Activated CD4-positive, alpha-beta T cell treated with anti-CD3 and anti-CD28 coated beads, Interleukin-2, amount 50 U/mL, for 1 hour (primary cell): ENCODE measurements at places on chromosomes 5 and 9.

DNA sequence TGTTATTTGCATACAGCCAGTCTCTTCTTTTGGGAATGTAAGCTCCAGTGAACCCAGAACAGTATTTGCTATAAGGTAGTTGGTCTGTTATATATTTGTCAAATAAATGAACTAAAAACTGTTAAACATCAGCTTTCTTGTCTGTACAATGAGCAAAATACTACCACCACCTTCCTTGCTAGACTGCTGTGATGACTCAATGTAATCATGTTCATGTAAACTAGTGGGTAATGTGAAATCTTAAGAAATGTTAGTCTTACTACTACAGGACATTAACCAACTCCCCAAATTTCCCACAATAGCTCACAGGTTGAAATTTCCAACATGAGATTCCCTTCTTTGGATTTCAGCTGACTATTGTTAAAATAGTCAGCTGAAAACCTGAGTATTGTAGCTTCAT is 176.1 kb downstream of the TRPM3 start:
- no peak for DNase-seq

DNA sequence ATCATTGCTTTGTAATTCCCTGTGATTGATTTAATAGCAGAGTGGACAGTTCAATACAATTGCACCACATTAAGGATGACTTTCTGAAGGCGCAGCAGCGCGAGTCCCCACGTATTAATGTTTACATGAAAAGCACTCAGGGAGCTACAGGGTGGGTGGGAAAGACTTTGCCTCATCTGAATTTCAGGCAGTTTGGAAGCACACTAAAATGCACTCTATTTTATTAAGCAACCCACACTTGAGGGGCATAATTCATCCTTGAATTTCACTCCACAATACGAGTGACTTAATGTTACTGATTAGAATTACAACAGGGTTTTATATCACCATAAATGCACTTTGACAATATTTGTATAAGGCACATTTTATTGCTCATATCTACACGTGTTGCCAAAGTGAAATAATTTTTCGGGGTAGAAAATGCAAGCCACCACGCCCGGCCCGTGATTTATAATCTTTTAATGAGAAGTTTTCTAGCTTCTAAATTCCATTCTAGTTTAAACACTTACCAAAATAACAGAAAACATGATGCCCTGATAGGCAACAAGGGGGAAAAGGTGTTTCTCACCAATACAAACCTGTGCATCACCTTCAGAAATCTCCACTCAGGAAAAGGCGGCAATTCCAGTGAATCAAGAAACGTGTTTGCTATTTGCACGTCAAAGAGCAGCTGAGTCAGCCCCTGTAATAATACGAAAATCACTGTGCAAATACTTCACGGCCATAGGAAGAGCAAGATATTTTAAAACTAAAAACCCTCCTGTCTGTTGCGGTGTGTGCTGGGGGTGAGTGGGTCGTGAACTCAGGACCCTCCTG is 40.5 kb downstream of the IRX4 start:
- no peak for DNase-seq

DNA sequence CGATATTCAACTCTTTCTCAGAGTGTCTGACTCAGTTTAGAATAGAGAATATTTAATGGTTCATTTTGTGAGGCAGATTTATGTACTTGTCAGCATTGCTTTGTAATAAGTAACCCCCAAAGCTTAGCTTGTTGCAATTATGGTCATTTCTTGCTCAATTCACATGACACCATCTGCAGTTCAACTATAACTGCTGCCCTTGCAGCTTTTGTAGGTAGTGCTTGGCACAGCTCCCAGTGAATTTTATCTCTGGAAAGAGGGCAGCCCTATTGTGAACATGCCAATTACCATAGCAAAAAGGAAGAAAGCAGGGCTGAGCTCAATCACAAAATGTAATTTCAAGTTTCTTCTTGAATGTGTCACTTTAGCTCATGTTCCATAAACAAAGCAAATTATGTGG is 1587.7 kb upstream of the ACO1 start:
- no peak for DNase-seq

GRCh38 chr5:89120719-89121118 is 237.7 kb upstream of the MEF2C start:
- no peak for DNase-seq

DNA sequence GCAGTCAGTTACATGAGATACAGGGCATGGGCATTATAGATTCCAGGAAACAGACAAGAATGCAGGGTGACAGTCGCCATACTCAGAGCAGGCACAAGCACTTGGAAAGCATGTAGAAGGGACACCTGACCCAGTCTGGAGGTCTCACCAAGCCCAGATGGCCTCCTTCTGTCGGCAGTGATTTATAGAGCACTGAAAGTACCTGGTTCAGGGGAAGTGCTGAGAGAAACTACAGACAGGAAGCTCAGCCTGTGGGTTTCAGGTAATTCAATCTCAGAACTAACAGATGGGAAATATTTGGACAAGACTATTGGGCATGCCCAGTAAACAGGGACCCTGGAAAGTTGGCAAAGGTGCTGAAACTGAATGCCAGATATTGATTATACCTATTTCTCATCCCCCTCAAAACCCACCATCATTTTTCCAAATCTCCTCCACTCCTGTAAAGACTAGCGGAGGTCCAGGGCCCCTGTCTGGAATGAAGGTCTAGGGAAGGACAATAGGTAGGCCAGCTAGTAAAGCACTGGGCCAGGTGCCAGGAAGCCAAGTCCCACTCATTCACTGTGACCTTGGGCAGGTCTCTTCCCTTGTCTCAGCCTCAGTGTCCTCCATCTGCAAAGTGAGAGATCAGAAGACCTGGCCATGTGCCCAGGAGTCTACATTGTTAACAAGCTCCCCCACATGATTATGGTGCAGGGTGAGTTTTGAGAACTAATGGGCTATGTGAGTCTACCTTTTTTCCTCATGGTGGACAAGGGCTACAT is 26.9 kb downstream of the KLHL3 start:
- DNase-seq = no peak

- DNase-seq = no peak
Measured at GRCh38 chr5:150024346-150024984, 23.9 kb downstream of the HMGXB3 start.

DNA sequence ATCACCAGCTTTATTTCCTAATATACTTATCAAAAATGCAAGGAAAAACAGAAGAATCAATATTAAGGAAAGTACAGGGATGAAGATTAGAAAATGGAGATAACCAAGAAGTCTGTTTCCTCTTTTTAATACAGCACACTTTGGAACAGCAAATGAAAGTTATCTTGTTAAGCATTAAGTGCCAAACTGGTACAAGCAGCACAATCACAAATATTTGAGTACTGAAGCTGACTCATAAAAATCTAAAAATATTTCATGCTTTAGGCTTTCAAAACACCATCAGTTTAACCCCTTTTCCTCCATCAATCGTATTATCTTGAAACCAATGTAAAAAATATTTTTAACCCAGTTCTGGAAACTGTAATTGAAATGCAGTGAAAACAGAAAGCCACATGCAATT is 2.7 kb downstream of the FBXW11 start:
- no peak for DNase-seq

- no peak for DNase-seq
Measured at GRCh38 chr9:129404621-129405020, 216.3 kb downstream of the C9orf50 start.

DNA sequence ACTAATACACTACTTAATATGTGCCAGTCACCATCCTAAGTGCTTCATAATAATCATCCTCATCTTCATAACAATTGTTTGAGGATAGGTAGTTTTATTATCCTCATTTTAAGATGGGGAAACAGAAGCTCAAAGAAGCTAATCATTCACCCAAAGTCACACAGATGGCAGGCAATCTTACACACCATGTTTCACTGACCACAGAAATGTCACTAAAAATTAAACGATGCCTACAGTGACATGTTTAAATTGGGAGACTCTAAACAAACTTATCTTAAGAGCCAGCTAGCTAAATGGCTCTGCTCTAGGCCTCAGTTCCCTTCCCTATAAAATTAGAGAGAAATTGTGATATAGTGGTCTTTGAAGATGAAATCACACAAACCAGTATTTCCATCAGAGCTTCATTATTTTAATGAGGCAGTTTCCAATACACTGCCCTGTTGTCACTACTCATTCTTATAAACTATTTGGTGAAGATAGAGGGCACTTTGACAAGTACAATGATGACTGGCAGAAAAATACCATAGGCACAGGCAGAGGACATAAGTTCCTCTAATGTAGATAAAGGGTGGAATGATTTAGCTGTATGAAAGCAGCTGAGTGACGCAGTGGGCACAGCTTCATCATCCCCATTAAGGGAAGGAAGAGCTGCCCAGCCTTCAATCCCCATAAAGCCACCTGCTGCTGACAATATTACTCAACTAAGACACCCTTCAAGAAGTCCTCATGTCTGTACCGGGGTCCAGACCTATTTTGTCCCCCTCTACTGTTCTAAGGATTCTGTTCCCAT is 224.1 kb downstream of the ACTL7B start:
- no peak for DNase-seq

DNA sequence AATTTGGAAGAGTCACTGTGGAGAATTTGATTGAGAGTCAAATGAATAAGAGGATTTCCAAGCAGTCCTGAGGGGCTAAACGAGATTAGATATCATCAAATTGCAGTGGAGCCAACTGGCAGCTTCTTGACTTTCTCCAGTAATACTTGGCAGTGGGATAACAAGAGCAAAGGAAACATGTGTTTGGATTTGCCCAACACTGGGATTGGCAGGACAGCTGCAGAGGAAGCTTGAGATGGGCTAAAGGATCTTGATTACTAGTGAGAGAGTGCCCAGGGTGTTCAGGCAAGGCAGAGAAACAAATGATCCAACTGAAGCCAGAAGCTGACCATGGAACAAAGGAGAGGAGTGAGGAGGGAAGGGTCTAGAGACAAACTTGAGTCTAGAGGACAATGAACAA is 356.0 kb upstream of the ISL1 start:
- no peak for DNase-seq

DNA sequence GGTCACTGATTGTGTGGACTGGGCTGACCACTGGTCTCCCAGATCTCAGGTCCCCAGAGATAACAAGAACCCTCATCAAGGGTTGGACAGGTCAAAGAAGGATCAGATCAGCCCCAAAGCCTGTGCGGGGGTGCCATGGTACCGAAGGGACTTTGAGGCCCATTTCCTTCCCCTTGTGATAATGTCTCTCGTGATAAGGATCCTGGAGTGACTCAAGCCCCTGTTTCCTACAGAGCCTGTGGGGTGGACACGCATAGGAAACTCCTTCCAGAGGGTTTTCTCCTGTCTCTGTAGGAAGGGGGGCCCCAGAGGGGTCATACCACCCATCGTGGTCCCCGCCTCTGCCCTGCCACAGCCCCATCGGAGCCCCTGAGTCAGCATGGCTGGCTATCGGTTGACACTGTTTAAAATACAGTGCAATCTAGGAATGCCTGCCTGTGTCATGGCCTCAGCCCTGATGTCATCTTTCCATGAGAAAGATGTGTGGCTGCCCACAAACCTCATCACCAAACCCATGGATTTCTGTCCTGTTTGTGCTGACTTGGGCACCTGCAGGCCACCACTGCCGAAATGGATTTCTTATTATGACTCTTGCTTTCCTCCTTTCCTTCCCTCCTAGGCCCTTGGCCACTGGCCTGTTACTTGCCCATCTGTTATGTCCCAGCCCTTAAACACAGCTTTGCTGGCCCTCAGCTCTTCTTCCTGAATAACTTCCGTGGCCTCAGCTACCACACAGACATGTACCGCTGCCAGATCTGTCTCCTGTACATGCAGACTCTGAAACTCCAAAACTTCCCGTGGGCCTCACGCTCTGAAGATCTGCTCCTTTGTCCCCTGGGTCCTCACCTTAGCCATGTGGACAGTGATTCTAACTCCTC is 2.9 kb upstream of the CSF2 start:
- DNase-seq = no peak

GRCh38 chr5:43007911-43008362 is 32.2 kb downstream of the ANXA2R start:
- DNase-seq = peak; percentile 77

- peak; percentile 55 for DNase-seq
Measured at GRCh38 chr5:76542887-76543690, 80.1 kb downstream of the F2RL2 start.

DNA sequence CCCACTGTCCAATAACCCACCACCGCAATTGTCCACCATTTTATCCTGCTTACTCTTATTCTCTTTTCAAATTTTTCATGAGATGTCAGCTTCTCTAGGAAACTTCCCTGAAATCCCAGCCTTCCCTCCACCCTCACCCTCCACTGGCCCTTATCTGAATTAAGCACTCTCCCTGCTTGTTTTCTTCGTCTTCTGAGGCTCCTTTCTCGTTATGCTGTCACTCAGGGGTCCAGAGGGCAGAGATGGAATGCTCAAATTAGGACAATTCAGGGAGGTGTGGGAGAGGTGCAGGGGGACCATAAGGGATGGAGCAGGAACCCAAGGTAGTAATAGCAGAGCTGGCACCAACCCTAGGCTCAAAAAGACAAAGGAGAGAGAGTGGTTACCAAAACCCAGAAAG is 5.0 kb upstream of the DAPK1 start:
- DNase-seq = no peak

DNA sequence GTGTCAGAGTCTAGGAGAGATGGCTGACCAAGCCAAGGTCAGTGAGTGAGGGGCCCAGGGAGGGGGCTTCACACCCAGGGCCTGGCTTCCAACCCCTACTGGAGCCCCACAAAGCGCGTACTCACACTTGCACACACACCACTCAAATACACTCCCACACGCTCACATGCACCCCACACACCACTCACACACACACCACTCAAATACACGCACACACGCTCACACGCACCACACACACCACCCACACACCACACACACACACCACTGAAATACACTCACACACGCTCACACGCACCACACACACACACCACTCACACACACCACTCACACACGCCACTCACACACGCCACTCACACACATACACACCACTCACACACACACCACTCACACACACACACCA is 5.7 kb upstream of the ASB6 start:
- DNase-seq = no peak

DNA sequence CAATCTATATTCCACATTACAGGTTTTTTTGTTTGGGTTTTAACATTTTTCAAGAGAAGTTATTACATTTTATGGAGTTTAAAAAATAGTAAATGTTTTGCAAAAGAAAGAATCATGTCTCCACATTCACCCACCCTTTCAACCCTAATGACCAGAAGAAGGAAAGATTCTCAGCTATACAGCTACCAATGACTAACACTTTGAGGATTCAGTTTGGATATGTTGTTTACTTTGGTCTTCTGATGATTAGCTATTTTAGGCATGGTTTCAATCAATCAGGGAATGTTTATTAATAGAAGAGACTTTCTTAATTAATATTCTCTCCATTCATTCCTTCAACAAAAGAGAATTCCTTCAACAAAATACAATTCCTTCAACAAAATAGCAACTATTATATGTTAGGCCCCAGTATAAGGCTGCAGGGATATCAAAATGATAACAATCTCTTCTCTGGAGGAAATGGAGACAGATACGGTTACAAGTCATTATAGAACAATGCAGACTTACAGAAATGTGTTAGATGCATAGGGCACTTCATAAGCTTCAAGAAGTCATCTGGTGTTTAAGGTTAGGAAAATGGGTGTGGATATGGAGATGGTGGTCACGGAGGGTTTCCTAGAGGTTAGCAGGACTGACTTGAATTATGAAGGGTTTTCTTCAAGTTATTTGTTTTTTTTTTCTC is 9.3 kb upstream of the NR3C1 start:
- no peak for DNase-seq

GRCh38 chr9:133670466-133670865 is 34.3 kb downstream of the DBH start:
- DNase-seq = no peak
